ENCODE measurements at places on chromosomes 3 and 15.
A peak's percentile ranks its signal among the peaks of the same experiment; 100 is the strongest.

GRCh38 chr3:187072102-187072501, 67.2 kb downstream of the RPL39L start:
- no peak for DNase-seq

DNA sequence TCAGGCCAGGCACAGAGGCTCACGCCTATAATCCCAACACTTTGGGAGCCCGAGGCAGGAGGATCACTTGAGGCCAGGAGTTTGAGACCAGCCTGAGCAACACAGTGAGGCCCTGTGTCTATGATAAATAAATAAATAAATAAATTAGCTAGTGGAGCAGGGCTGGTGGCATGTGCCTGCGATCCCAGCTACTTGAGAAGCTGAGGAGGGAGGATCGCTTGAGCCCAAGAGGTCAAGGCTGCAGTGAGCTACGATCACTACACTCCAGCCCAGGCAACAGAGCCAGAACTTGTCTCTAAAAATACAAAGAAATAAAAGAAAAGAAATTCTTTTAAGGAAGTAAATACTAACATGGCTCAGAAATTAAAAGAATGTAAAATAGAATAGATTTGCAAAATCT, 91.8 kb downstream of the LIPC start:
- DNase-seq: no peak

GRCh38 chr15:75666823-75667501, 19.2 kb downstream of the SNX33 start:
- no peak for DNase-seq

- no peak for DNase-seq
Observed at GRCh38 chr15:87573039-87573438, 683.5 kb downstream of the NTRK3 start.

DNA sequence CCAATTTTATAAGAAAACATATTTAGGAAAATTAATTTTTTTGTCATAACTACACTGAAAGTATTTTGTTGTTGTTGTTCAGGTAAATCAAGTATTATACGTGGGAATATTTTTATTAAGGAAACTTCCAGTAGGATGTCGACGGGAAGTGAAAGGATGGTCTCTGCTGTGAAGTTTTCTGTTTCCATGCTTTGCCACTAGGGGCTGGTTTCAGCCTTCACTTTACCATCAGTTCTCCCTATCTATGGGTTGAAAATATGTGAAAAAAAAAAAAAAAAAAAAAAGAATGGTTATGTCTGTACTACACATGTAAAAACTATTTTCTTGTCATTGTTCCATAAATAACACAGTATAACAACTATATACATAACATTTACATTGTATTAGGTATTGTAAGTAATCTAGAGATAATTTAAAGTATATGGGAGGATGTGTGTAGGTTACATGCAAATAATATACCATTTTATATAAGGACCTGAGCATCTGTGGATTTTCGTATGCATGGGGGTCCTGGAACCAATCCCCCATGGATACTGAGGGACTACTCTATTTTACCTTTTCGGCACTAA, 136.7 kb downstream of the SMAD6 start:
- no peak for DNase-seq

DNA sequence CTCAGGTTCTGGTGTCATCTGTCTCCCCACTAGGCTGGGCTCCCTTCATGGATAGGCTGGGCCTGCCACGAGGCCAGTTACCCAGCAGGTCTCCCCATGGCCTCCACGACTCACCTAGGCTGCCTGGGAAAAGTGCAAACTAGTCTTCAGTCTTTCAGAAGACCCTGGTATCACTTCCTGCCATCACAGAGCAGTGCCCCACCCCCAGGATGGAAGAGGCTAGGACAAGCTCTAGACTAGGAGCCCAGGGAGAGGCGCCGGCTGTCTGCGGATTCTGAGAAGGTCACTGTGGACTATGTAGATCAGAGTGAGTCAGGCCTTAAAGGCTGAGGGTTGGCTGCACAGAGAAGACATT, 63.7 kb downstream of the CORO2B start:
- DNase-seq: no peak

GRCh38 chr15:60362321-60363086, 35.3 kb downstream of the ANXA2 start:
- peak; percentile 22 for DNase-seq

DNA sequence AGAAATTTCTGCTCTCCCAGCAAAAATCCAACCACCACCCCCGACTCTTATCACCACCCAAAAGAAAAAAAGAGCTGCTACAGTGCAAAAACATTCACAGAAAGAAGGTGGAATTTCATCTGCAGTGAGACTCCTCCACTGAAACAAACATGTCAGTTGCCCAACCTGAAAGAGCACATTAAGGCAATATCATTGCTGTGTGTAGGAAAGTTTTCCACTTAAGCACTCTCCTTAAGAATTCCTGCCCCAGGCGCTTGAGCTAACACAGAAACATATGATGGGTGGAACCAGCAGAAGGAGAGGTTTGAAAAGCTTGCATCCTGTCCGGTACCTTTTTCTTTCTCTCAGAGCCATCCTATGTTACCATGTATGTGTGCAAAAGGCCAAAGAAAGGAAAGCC, 200.8 kb upstream of the GADL1 start:
- no peak for DNase-seq

GRCh38 chr15:43103907-43104306, 1.9 kb downstream of the UBR1 start:
- DNase-seq: no peak

DNA sequence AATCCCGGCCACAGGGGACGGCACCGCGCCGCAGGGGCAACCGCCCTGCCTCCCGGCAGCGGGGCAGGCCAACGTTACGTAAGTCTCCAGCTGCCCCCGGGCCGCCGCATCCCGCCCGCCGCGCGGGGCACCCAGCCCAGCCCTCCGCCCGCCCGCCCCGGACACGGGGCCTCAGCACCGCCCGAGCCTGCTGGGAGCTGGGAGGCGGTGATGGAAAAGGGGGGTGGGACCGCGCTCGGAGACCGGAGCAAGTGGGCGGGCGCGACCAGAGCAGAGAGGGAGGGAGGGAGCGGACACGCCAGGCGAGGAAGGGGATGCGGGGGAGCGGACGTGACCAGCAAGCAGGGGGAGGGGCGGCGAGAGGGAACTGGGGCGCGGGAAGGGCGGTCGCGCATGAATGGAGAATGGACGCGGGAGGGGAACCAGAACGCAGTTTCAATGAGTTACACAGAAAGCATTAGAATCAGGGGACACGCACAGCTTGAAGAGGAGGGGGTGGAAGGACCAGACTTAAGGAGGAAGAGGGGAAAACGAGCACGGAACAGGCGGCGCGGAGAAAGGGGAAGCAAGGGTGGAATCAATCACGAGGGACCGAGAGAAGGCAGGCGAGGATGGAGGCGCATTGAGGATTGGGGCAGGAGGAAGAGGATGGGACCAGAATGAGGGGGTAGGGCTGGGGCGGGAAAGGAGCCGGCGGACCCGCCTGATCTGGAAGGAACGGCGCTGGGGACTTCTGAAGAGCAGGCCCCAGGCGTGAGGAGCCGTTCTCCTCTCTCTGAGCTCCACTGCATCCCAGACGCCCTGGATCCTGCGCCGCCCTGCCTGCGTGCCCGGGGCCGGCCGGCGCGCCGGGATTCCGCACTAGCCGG, 559 bp downstream of the PKM start:
- peak; percentile 77 for DNase-seq

DNA sequence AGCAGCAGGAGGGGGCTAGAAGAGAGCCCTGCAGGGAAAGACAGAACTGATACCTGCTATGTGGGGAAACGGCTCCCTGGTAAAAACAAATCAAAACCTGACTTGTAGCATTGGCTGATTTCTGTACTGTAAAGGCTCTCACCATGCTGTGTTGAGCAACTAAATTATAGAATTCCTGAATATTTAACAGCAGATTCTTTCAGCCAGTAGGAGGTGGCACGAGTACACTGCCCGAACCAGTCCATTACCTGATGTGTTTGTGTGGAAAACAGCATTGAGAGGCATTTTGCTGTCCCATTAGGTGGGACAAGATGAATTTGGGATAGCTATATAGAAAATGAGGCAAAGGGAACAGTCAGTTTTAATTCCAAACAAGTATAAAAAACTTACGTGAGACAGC, 201.2 kb downstream of the ATP10A start:
- no peak for DNase-seq
